ENCODE measurements at places on chromosomes 2 and 18.

GRCh38 chr2:69575926-69576325 lies 67.6 kb downstream of the AAK1 start:
- peak; percentile 23 for DNase-seq

DNA sequence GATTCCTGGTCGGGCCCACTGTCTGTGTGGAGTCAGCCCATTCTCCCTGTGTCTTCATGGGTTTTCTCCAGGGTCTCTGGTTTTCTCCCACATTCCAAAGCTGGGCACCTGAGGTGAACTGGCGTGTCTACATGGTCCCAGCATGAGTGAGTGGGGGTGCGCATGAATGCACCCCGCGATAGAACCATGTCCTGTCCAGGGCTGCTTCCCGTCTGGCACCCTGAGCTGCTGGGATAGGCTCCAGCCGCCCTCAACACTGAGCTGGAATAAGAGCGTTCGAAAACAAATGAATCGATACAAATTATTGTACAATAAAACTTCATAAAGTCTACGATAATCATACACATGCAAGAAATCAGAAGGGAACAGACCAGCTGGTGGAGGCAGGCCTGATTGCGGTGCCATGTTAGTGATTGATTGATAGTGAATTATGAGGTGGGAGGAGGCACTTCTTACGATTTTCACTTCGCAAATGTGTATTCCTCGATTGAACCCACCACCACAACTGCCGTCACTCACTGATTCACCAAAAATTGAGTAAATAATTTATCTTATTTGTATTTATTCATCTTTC lies 186.6 kb downstream of the MGAT5 start:
- DNase-seq: no peak

DNA sequence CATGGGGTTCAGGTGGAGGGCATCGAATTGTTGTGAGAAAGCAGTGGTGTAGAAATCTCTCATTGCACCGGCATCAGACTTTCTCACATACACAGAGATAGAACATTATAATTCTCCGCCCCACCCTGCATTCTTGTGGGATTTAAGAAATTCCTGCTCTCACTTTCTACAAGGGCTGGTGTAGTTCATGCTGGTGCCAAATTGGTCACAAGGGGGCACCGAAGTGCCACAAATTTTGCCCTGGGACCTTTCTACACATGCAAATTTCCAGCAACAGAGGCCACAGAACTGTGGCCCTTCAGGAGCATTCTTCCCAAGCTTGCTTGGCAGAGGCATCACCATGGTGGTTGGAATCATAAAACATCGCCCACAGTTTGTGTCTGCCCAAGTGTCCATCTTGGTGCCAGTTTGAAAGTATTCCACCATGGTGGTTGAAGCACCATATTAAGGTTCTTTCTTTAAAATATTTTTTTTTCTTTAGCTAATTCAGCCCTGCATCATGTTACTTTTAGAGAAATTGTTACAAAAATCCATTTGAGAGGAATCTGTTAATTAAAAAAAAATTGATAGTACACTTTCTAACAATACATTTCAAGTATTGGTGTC lies 521.2 kb upstream of the FANCL start:
- peak; percentile 67 for DNase-seq

GRCh38 chr2:54577944-54578647 lies 122.0 kb downstream of the SPTBN1 start:
- DNase-seq: no peak

DNA sequence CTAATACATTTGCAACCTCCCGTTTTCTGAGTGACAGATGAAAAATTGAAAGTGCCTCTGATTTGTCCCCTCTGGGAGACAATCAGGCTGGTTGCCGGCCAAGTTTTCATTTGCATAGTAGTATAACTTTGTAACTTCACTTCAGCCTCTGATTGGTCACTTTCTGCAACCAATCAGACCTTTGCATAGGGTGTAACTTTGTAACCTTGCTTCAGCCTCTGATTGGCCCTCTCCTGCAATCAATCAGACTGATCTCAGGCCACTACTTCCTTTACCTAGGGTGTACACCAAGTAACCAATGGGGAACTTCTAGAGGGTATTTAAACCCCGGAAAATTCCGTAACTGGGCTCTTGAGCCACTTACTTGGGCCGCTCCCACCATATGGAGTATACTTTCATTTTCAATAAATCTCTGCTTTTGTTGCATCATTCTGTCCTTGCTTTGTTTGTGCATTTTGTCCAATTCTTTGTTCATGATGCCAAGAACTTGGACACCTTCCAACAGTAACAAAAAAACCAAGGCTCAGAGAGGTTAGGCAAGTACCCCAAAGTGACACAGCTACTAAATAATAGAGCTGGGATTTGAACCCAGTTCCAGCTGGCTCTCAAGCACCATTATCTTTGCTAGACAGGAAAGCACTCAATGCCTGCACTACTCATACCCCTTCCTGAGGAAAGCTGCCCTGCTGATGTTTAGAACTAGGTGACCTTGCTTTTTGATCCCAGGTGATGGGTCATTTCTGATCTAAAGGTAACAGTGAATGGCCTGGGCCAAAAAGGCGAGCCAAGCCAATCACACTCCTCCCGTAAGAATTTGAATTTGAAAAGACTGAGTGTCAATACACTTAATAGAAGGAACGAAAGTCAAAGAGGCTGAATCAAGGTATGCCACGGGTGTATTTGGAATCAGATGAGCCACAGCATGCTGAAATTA lies 10.9 kb upstream of the MYOM1 start:
- peak; percentile 34 for DNase-seq

DNA sequence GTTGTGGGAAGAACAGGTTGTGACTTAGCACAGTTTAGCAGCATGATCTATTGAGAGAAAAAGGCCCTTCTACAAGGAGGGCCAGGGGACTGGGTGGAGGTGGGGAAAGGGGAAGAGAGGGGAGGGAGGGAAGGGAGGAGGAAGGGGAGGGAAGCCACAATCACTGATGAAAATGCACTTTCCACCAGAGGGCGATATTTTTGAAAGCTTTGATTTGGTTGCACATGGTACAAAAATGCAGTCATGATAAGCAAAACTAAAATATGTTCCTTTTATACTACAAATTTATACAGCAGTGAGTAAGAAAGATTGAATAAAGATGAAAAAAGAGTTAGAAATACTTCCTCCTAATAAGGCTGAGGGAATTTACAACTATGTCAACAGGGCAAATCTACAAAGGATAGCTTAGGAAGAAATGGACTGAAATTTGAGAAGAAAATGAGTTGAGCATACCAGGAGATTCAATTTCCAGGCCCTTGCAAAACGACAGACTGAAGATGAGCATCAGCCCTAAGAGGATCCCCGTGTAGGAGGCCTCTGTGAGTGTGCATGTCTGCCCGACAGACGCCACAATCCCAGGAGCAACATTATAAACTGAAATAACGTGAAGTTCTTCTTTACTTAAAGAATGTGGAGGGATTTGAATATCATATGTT lies 17.2 kb downstream of the SH3YL1 start:
- DNase-seq: peak; percentile 49
